ENCODE measurements at places on chromosomes 1 and 21.

DNA sequence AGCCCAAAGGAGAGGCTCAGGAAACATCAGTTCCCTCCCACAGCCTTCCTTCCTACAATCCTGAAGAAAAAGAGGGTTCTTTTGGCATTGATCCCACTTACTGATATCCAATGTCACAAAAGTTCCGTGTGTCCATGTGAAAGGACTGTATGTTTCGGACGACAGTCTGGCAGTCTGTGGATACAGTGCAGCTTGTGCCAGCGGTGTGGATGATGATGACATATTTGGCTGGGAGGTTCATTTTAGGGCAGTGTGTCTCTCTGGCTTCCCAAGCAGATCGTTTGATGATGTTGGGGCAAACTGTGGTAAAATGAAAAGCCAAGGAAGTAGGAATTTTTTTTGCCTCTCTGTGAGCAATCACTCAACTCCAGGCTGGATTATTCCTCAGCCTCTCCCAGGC is 10.4 kb downstream of the PGLYRP3 start:
- DNase-seq: no peak

DNA sequence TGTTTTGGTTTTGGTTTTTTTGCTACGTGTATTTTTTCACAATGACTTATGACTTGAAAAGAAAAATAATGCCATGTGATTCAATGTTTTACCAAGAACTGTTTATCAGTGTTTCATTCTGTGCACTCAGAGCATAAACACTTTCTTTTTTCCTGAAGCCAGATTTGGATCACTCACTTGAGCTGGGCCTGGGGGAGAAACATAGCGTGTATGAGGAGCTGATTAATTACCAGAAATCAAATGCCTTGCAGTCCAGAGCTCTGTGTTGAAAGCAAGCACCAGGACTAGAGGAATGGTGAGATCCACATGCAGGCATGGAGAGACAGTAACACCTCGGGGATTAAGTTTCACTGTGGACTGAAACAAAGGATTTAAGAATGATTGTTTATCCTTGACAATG is 642.1 kb upstream of the ADGRL2 start:
- no peak for DNase-seq

- peak; percentile 28 for DNase-seq
These were observed 218.9 kb downstream of the CRB1 start for GRCh38 chr1:197486946-197487345.

- DNase-seq: no peak
These were observed 115.6 kb upstream of the NGF start for GRCh38 chr1:115453666-115454065.

GRCh38 chr1:160127381-160127780 is 11.8 kb downstream of the ATP1A2 start:
- no peak for DNase-seq

DNA sequence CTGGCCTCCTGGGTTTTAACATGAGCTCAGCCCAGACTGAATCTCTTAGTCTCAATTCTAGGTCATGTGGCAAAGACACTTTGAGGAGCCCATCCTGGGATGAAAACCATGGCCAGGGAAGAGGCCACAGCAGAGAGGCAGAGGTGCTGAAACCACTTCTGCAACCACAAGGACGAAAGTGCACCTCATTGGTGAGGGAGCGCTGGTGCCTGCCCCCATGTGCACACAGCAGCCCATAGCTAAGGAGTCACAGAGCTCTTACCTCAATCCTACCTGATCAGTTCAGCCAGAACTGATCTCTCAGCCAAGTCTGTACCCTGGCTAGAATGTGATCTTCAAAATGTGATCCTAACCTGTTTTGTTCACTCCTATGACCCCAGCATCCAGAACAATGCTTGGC is 32.9 kb upstream of the SRP9 start:
- no peak for DNase-seq

- DNase-seq: no peak
These were observed 633.2 kb upstream of the NEGR1 start for GRCh38 chr1:72915581-72915980.

DNA sequence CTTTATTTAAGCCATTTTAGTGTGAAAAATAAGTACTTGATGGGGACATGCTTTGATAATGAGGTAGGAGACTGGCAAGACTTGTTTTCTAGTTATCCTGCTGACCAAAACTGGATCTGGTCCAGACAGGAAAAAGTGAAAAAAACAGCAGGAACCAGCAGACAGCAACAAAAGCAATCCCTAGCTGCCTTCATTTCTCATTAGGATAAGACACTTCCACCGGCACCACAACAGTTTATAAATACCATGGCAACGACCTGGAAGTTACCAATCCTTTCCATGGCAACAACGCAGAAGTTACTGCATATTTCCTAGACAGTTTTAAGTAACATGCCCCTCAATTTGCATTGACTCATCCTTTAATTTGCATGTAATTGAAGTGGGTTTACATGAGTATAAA is 993.8 kb upstream of the NCAM2 start:
- no peak for DNase-seq

- DNase-seq: peak; percentile 32
These were observed 108.3 kb upstream of the USH2A start for GRCh38 chr1:216531263-216532239.

DNA sequence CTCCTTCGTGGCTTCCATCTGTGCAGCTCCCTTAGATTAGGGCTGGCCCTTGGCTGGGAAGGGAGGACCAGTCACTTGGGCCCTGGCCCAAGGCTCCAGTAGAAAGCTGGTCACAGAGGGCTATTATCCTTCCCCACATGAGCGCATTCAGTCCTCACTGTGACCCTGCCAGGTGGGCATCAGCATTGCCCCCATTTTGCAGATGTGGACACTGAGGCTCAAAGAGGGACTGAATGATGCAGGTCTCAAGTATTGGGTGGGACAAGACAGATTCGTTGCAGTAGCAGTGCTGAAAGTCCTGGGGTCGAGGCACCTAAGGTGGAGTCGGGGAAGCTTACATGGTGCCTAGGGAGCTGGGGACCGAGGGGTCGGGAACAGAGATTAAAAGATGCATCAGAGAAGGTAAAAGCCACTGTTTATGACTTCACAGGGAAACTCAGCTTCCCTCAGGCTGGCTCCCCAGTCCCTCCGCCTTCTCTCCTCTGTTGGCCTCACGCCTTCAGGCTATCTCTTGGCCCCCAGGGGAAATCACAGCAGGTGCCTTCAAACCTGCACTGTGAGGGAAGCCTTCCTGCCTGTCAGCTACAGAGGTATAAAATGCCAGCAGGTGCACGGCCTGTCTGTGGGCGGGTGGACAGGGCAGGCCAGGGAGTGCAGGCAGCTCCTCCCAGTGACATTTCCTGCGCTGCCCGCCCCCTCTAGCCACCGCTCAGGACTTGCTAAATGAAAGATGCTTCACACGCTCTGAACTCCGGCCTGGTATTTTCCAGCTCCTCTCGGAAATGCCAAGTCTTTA is 178.4 kb downstream of the GRIK3 start:
- DNase-seq: no peak

GRCh38 chr1:235069176-235069575 is 59.5 kb downstream of the TOMM20 start:
- DNase-seq: no peak

- no peak for DNase-seq
These were observed 14.3 kb upstream of the SPEN start for GRCh38 chr1:15833069-15833679.

DNA sequence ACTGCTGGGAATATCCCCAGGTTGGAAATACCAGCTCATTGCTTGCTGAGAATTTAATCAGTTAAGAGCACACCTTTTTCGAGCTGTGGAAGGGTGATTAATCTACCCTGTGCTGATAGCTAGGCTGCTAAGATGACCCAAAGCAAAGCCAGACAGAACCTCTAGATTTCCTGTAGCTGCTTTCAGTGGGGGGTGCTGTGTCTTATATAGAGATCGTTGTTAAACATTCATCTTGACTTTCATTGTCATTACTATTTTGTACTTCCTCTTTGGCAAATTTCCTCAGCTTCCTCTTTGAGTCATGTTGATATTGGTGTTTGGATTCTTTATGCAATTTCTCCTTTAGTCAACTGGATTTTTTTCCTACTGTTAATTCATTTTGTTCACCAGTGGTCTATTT is 155.3 kb downstream of the DISC1 start:
- DNase-seq: no peak

GRCh38 chr1:195951313-195951712 is 656.9 kb downstream of the KCNT2 start:
- no peak for DNase-seq

GRCh38 chr1:45923343-45923742 is 119.9 kb downstream of the MAST2 start:
- DNase-seq: no peak

DNA sequence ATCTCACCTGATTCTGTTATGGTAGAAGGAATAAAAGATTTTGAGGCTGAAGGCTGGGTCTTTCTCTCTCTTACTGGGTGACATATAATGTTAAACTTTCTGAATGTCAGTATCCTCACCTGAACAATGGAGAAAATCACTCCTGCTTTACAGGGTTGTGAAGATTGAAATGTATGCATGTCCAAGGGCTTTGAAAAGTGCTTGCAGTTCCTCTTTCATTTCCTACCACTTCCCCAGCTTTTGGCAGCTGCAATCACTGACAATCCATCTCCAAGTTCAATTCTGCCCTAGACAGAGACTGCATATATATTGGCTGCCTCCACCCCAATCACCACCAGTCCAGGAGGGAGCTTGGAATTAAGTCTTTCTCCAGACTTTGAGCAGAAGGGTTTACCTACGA is 39.8 kb downstream of the FAM78B start:
- DNase-seq: no peak

GRCh38 chr1:198734323-198735008 is 95.6 kb downstream of the PTPRC start:
- no peak for DNase-seq

DNA sequence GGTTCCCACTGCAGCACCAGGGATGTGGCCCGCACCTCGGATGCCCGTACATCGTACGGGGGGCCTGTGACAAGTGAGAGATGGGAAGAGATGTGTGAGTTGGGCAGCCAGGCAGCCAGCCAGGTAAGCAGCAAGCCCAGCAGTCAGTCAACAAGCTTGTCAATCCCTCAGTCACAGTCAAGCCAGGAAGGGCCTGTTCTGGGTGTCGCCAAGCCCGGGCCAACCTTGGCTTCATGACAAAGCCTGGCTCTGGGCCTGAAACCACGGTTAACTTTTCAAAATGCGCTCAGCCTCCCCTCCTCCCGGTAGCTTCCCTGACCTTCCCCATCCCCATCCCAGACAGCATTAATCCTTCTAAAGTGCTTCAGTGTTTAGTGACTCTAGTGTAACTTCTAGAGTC is 31.8 kb downstream of the MYOM3 start:
- DNase-seq: no peak

- DNase-seq: peak; percentile 68
These were observed 26.9 kb downstream of the RPL5 start for GRCh38 chr1:92858564-92859399.

- DNase-seq: no peak
These were observed 220.3 kb downstream of the PLPP3 start for GRCh38 chr1:56359056-56359455.

DNA sequence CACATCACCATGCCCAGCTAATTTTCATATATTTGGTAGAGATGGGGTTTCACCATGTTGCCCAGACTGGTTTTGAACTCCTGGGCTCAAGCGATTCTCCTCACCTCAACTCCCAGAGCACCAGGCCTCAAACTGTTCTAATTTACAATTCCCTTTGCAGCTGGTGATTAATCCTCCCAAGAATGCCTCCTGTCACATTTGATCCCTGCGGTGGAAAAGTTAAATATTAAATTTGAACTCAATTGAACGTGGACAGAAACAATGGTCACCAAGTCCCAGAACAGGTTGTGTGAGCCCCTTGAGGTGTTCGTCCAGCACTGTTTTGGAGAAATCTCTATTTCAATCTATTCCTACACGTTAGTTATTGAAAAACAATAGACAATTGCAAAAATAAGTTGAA is 2.0 kb upstream of the ANKRD35 start:
- no peak for DNase-seq

- DNase-seq: no peak
These were observed 430.8 kb upstream of the PTBP2 start for GRCh38 chr1:96290801-96291200.

- DNase-seq: no peak
These were observed 5.1 kb upstream of the ZZZ3 start for GRCh38 chr1:77687519-77687906.

- DNase-seq: no peak
These were observed 14.7 kb downstream of the CSF1 start for GRCh38 chr1:109925159-109925990.

DNA sequence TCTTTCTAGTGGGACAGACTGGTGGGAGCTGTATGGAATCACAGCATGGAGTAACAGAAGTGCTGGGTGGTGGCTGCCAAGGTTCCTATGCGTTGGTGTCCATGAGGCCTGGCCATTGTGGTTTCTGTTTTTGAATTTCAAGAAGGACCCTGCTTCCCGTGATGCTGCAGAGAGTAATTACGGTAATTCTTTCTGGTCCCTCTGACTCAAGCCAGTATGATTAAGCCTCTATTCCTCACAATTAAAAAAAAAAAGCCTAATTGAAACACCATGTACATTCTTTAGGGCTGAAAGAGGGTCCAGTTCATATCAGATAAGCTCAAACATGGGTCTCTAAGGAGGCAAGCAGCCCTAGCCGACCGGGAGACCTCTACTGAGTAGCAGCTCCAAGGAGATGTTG is 10.5 kb upstream of the C1orf21 start:
- no peak for DNase-seq

Data from NCI-H774 (cell line).